ENCODE measurements at places on chromosomes 11 and 22. TPM values are rescaled to one million over a fixed set of nuclear protein-coding genes. Genes with fewer than 3 reads are reported as not detected.
A peak's percentile ranks its signal among the peaks of the same experiment; 100 is the strongest.

Gene MMP27
- not detected for total RNA-seq

Gene CRYBA4
- not detected for total RNA-seq

Gene ART1
- not detected for total RNA-seq

Gene LSP1
- 8.7 TPM for total RNA-seq

GRCh38 chr11:115167456-115167855 is 336.8 kb downstream of the CADM1 start:
- H3K27me3 ChIP-seq: no peaks in the 10 kb centered on the region
- no peak overlapping the region for H3K4me3 ChIP-seq
- no peak for DNase-seq
- H3K4me1 ChIP-seq: no peaks in the 10 kb centered on the region
- H3K36me3 ChIP-seq: no peaks in the 10 kb centered on the region
- no peak overlapping the region for H3K27ac ChIP-seq

DNA sequence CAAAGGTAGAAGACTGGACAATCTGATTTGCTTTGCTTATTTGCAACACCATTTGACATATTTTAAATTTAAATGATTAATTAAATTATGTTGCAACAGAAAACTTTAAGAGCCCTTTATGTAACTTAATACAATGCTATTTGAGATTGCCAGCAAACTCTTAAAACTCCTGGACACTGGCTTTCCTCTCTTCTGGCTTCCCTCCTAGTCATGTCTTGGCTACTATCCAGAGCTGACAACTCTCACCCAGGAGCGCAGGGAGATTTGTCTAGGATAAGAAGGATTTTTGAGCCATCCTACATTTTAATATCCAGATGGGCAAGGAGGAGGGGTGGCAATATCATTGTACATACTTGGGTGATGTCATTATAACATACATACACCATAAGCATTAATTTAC is 134.3 kb downstream of the ELP4 start:
- no peaks in the 10 kb centered on the region for H3K27me3 ChIP-seq
- no peak for DNase-seq
- no peak overlapping the region for H3K4me3 ChIP-seq
- H3K4me1 ChIP-seq: peaks cover 12% of the 10 kb centered on the region
- no peak overlapping the region for H3K27ac ChIP-seq

DNA sequence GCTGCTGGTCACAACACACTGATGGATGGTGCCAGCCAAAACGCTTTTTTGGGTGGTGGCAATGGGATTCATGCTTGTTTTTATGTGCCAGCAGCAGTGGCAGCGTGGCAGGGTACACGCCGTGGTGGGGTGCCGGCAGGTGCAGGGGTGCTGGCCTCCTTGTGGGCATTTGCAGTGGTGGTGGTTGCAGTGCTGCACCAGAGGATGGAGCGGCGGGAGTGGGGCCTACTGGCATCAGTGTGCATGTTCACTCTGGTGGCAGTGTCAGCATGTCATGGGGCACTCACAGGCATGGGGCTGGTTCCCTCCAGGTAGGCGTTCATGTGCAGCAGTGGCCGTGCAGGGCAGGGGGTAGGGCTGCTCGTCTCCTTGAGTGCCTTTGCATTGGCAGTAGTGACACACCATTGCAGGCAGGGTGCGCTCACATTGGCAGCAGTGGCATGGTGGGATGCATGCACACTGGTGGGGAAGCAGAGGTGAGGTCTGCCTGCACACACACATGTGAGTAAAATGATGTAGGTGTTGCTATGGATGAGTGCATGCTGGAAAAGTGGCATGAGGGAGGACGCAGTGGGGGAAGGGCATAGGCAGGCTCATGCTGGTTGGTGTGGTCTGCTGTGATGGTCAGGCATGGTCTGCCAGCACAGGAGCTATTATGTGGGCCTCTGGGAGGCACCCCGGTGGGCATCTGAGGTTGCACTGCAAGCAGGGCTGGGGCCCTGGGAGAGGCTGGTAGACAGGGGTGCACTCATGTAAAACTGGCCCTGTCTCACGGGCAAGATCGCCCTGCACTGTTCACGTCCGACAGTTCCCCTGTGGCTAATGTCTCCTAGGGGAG is 29.9 kb downstream of the CCDC15 start:
- H3K4me3 ChIP-seq: no peak overlapping the region
- no peaks in the 10 kb centered on the region for H3K36me3 ChIP-seq
- H3K27ac ChIP-seq: no peak overlapping the region
- H3K4me1 ChIP-seq: no peaks in the 10 kb centered on the region
- H3K27me3 ChIP-seq: no peaks in the 10 kb centered on the region

GRCh38 chr11:91244912-91245311 is 979.7 kb upstream of the FAT3 start:
- H3K4me3 ChIP-seq: no peak overlapping the region
- no peaks in the 10 kb centered on the region for H3K27me3 ChIP-seq
- no peak for DNase-seq
- H3K4me1 ChIP-seq: no peaks in the 10 kb centered on the region
- no peak overlapping the region for H3K27ac ChIP-seq

DNA sequence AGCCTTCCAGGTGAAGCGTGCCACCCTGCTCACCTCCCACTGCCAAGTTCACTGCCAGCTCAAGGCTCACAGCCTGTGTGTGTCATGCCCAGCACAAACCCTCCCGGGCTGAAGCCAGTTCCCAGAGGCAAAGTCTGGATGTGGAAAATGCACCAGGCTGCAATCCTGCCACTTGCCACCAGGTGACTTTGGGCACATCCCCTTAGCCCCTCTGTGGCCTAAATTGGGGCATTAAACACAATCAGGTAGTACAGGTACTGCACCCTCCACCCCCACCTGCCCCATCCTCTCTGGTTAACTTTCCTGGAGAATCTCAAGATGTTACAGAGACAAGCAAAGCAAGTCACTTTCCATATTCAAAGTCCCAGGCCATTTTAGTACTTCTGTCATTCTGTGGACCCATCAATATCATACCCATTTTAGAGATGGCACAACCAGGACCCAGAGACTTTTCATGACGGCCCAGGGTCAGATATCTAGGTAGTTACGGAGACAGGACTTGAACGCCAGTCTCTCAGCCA is 1.8 kb upstream of the RASD2 start:
- H3K4me1 ChIP-seq: peaks cover 40% of the 10 kb centered on the region
- H3K4me3 ChIP-seq: no peak overlapping the region
- no peaks in the 10 kb centered on the region for H3K36me3 ChIP-seq
- H3K27me3 ChIP-seq: peaks cover 3% of the 10 kb centered on the region
- peak overlapping the region; percentile 92 for H3K27ac ChIP-seq
- DNase-seq: no peak

DNA sequence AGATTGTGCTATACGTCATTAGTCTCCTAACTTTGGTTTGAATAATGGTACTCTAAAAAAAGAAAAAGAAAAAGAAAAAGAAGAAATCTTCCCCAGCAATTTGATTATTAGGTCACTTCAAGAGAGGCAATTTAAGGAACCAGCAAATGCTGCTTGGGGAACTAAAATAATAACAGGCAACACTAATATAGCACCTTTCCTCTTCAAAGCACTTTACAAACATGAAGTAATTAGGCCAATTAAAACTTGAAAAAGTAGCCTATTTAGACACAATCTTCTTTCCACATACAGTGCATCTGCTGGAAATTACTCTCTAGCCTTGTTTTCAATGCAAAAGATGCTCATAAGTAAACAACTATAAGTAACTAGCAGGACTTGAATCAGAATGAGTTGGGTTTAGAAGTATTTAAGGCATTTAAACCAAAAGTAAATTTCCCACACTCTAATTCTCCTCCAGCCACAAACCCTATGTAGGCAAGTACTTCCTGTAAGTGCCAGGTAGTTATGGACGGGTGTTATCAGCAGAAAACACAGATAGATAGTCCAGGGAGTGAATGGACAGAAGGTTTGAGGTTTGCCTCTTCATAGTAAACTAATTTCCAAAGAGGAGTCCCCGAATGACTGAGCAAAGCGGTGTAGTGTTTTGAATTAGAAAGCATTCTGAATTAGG is 44.5 kb downstream of the LRRC4C start:
- H3K27ac ChIP-seq: no peak overlapping the region
- no peak for DNase-seq
- H3K36me3 ChIP-seq: no peaks in the 10 kb centered on the region
- no peaks in the 10 kb centered on the region for H3K27me3 ChIP-seq

DNA sequence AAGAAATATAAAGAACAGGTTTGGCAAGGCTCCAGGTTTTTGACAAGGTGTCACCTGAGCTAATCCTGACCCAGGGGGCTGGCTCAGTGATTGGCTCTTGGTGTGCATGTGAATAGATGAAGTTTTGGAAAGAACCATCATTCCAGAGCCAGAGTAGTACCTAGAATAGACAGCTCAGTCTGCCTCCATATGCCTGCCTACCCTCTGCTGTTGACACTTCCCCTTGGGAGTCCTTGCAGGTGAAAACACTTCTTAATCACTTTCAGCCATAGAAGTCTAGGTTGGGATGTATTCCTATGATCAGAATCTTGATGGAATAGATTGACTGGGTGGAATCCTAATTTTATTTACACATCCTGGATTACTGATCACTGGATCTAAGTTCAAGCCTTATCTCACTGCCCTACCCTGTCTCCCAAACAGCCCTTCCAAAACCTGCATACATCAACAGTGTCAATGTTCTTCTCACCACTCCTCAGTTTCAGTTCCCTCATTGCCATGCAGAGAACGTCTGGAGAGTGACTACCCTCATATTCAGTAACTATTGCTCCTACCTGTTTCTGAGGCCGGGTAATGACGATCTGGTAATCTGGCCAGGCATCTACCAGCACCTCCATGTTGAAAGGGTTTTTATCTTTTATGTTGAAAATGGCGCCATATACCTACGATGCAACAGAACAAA is 6.7 kb downstream of the GLYATL2 start:
- H3K4me3 ChIP-seq: no peak overlapping the region
- DNase-seq: no peak
- H3K27me3 ChIP-seq: no peaks in the 10 kb centered on the region
- no peaks in the 10 kb centered on the region for H3K4me1 ChIP-seq

GRCh38 chr11:47259232-47259977 is 1.6 kb downstream of the NR1H3 start:
- H3K4me3 ChIP-seq: no peak overlapping the region
- H3K27ac ChIP-seq: no peak overlapping the region
- H3K36me3 ChIP-seq: no peaks in the 10 kb centered on the region
- peaks cover 35% of the 10 kb centered on the region for H3K4me1 ChIP-seq
- no peaks in the 10 kb centered on the region for H3K27me3 ChIP-seq
